ENCODE measurements at places on chromosomes 2 and 18.

DNA sequence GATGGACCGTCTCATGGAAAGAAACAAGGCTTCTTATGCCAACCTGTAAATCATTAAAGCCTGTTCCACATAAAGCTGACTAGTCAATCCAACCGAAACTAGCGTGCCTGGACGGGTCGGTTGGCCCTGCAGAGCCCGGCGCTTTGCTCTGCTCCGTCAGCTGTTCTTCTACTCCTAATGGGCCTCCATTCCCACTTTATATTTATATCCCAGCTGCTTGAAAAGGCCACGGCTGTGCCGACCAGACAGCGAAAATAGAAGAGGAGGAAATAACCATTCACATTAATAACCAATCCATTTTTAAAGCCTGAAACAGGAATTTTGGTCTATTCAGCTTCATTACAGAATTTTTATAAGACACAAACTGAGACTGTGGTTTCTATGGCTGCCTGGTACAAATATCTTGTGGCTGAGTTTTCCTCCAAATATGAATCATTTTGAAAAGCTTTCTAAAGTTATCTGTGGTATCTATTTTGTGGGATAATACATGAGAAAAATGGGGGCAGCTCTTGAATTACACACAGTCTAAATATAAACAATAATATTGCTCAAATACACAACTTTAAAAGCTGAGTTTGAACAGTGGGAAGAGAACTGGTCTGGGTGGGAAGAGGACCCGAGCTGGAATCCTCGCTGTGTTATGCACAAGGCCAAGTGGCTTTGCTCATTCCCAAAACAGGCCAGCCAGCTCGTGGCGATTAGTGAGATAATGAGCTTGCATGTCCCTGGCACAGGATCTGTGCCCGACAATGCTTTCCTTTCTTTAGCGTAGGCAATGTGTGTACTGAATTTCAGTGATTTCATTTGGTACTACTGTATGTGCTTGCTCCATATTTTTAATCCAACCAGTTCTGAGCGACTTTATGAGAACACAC, 10.5 kb upstream of the FAM124B start:
- DNase-seq: no peak

DNA sequence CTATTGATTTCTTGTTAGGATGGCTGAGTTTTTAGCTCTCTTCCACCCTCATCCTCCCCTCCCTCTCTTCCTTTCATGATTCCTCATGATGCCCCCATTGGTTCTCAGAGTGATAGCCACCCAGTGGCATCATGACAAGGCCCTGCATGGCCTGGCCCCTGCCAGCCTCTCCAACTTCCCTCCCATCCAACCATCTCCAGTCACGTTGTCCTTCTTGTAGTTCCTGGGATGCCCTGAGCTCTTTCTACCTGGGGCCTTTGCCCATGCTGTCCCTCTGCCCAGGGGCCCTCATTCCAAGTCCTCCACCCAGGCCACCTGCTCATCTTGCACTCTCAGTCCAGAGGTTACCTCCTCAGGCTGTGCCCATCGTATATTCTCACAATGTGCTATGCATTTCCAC, 247.5 kb downstream of the TFCP2L1 start:
- no peak for DNase-seq

GRCh38 chr2:176500901-176501300, 231.7 kb downstream of the MTX2 start:
- no peak for DNase-seq

GRCh38 chr18:79540161-79540903, 139.3 kb upstream of the CTDP1 start:
- DNase-seq: no peak

GRCh38 chr2:143261986-143262385, 132.8 kb downstream of the ARHGAP15 start:
- DNase-seq: no peak

- DNase-seq: peak; percentile 10
Observed at GRCh38 chr2:17043173-17043572, 377.5 kb upstream of the CYRIA start.

GRCh38 chr2:240655931-240656886, 26.5 kb downstream of the AQP12B start:
- DNase-seq: no peak

- no peak for DNase-seq
Observed at GRCh38 chr18:37769826-37770225, 204.2 kb upstream of the CELF4 start.

GRCh38 chr2:172606285-172606684, 50.4 kb downstream of the PDK1 start:
- DNase-seq: no peak

- DNase-seq: no peak
Observed at GRCh38 chr2:68730828-68731227, 3.8 kb upstream of the ARHGAP25 start.

GRCh38 chr2:232013701-232014353, 52.3 kb downstream of the DIS3L2 start:
- peak; percentile 79 for DNase-seq

DNA sequence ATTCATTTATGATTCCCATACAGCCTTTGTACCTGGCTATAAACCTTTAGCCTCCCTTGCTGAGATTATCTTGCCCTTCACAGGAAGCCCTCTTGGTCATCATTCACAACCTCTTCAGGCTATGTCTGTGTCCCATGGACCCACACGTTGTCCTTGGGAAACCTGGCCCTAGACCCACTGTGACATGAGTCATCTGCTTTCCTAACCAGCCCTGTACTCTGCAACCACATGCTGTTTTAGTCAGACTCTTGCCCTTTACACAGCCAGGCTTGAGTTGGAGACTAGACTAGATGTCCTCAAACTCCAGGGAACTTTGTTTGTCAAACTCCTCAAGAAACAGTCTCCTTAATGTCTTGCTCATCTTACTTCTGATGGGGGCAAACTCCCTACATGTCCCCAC, 229.3 kb upstream of the ZSWIM2 start:
- DNase-seq: no peak

All from smooth muscle cell of the brain vasculature (primary cell).